Pancreas (tissue), 10 donors: ENCODE measurements at places on chromosomes 4 and X.

DNA sequence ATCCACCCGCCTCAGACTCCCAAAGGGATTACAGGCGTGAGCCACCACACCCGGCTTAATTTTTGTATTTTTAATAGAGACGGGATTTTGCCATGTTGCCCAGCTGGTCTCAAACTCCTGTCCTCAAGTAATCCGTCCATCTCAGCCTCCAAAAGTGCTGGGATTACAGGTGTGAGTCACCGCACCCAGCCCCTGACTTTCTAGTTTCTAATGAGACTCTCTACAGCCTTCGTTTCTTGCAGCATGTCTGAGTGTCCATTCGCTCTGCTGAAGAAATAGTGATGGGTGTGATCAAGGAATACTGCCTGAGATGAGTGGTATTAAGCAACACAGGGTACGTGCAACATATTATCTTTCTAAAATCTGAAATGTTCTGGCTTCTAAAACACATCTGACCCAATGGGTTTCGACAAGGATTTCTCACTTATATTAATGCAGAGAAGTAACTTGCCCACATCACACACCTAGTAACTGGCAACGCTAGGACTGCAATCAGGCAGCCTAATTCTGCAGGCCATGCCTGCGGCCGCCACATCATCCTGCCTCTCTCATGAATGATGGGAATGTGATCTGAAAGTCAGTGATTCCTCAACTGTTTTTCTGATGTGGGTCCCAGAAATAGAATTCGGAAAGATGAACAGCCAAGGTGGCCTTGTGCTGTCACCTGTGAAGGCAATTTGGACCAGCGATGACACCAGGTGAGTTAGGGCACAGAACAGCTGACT, 74.3 kb downstream of the RBM47 start:
- no peak for DNase-seq

- DNase-seq: no peak
Measured at GRCh38 chrX:16658284-16658683, 8.3 kb downstream of the S100G start.

GRCh38 chr4:16725252-16725651, 173.2 kb downstream of the LDB2 start:
- DNase-seq: no peak

DNA sequence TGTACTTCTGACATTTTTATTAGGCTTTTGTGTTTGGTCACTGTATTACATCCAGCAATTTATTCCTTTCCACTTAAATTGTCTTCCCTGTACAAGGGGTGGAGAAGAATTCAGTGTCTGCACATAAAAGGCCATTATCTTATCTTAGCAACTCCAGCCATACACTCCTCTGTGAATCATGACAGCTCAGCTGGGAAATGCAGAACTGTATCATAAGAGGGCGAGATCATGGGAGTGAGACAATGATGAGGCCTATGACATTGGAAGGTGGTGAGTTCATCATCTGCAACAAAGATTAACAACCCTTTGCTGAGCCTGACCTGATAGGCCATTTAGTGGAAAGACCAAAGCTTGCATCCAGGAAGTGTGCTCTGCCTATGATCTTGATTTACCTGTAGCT, 33.3 kb downstream of the SLIT2 start:
- DNase-seq: no peak

- no peak for DNase-seq
Measured at GRCh38 chrX:627510-627981, 3.0 kb upstream of the SHOX start.

GRCh38 chrX:72299891-72300630, 5.7 kb downstream of the CITED1 start:
- DNase-seq: no peak

GRCh38 chr4:40173470-40173875, 23.4 kb upstream of the RHOH start:
- DNase-seq: no peak

DNA sequence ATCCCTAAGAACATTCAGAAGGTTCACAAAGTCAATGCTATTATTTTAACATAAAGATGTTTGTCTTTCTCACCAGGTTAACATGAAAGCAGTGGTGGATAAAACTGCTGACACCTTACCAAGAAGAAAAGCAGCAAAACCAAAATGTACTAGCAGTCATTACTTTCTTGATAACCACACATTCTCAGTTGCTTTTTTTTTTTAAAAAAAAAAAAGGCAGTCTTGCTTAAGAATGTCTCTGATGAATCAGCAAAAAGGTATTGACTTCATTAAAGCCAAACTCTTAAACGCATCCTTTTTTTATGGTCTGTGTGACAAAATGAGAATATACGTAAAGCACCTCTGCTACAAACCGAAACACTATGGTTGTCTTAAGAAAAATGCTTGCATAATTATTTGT, 31.9 kb downstream of the CDKL2 start:
- DNase-seq: no peak

- no peak for DNase-seq
Measured at GRCh38 chr4:40909363-40909876, 159.7 kb downstream of the NSUN7 start.

DNA sequence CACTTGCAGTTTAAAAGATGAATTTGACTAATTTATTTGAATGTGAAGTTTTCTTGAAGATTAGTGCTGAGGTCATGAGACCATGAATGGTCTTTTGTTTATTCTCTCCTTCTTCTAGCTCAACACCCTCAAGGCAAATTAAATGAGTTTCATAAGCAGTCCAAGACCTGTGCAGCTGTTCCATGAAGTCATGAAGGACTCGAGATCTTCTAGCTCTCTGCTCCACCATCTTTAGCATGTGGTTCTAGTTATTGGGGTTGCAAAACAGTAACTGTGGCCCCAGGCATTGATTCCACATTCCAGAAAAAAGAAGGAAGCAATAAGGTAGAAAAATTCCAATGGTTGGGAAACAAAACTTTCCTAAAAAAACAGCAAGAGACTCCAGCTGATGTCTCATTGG, 84.2 kb upstream of the HS3ST1 start:
- no peak for DNase-seq

DNA sequence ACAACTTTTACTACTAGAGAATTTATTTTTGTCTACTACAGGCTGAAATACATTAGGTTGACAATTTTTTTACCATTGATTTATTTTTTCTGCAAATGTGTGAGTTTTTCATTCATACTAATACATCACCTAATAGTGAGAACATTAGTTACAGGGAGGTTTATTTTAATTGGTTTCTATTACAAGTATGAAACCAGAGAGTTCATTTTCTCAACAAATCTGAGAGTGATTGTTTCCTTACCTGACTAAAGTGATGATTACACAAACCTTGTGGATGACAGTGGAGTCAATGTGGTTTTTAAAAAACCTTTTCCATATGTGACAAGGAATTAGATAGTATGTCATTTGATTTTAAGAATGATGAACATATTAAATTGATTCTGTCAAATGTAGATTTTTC, 227.4 kb downstream of the PALLD start:
- DNase-seq: no peak

GRCh38 chr4:173039617-173040577, 128.7 kb upstream of the GALNT7 start:
- DNase-seq: no peak

DNA sequence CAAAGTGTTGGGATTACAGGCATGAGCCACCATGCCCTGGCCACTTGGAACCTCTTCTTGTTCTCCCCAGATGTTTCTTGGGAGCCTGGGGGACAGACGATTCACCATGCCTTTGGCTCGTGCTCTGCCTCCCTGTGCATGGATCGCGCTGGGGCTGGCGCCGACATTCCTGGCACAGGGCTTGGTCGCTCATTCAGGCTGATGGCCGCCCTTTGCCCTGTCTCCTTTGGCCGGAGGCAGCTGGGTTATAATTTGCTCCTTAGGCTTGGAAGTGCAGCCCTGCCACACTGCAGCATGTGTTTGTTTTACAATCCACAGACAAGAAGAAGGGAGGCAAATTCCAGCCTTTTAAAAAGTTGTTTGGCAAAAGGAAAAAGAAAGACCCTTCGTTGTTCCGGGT, 115.3 kb downstream of the AASDH start:
- no peak for DNase-seq

DNA sequence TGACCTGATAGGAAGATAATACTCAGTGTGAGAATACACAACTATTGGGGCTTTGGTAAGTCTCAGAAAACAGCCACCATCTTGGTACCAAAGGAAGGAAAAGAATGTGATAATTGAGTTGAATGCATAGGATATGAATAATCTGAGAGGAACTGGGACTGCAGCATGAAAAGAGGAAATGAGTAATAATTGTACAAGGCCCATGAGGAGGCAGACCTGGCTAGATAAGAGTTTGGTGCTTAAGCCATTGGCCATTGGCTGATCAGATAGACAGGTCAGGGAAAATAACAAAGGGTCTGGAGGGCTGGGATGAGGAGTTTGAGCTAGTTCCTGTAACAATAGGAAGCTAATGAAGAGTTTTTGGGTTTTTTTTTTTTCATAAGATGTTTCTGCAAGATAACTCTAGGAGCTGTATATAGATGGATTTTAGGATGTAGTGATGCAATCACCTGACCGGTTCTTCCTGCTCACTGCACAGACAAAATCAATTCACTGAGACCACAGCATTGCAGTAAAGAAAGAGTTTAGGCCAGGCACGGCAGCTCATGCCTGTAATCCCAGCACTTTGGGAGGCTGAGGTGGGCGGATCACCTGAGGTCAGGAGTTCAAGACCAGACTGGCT, 5.3 kb upstream of the TRMT2B start:
- DNase-seq: no peak

- no peak for DNase-seq
Measured at GRCh38 chrX:50114113-50114512, 86.7 kb downstream of the AKAP4 start.

DNA sequence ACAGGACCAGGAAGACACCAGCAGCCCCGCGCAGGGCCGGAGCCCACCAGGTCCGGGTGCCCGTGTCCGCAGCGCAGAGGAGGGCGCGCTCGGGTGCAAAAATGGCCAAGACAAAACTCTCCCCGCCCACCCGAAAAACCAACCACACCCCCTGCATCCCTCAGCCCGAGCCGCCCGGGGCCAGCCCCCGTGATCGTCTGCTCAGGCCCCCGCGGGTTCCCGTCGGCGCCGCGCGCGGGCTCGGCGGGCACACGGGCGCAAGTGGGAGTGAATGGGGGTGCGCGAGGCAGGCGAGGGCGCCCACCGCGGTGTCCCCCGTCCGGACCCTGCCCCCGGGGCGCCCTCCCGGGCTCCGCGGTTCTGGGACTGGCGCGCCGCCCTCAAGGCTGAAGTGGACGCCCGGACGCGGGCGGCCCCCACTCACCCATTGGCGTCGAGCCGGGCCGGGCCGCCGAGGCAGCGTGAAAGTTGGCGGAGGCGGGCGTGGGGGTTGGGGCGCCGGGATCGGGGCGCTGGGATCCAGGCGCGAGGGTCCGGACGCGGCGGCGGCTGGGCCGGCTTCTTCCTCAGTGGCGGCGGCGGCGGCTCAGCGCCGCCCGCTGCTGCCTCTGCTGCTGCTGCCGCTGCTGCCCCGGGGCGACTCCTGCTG, 393 bp downstream of the SH3KBP1 start:
- DNase-seq: peak; percentile 23

- DNase-seq: no peak
Measured at GRCh38 chr4:180057299-180057721, 2185.9 kb upstream of the TENM3 start.
